ENCODE measurements at places on chromosomes 11 and 22.
A peak's percentile ranks its signal among the peaks of the same experiment; 100 is the strongest.

DNA sequence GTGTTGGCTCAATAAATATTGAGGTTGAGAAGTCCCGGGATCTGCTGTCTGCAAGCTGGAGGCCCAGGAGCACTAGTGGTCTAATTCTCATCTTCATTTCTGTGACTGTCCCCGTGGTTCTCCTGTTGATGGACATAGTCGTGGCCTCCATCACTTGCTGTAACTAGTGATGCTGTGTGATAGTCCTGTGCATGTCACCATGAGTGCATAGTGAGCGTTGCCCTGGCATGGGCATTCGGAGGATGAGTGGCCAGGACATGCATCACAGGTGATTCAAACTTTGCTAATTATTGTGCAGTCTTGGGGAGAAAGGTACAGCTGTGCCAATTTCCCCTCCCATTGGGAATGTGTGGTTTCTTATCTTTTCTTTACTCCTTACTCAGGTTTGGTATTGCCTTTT, 902.2 kb downstream of the BRD1 start:
- DNase-seq, result no peak

GRCh38 chr11:65776710-65777141, 4.0 kb downstream of the AP5B1 start:
- DNase-seq, result peak; percentile 54

DNA sequence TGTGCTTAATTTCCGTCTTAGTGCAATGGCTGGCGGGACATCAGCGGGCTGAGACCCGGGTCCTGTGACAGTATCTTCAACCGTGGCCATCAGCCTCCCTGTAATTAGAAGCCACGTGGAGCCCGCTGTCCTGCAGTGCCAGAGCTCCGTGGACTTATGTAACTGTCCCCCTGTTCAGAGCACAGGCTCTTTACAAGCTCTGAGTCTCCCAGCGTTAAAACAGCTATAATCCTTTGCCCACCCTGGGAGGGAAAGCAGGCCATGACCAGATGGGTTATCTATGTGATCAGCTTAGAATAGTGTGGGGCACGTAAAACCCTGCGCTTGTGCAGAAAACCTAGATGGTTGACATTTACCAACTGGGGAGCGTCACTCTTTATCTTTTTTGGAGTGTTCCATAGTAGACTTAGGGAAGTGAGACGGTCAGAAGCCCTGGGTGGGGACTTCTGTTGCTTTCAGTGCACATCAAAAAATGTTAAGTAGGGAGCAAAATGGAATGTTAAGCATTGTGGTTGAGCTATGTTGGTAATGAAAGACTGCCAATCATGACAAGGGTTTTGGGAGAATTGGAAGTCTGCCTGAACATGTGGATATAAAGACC, 103.5 kb upstream of the CADM1 start:
- no peak for DNase-seq

- DNase-seq, result no peak
These were observed 304.7 kb downstream of the NELL1 start for GRCh38 chr11:20973940-20974559.

DNA sequence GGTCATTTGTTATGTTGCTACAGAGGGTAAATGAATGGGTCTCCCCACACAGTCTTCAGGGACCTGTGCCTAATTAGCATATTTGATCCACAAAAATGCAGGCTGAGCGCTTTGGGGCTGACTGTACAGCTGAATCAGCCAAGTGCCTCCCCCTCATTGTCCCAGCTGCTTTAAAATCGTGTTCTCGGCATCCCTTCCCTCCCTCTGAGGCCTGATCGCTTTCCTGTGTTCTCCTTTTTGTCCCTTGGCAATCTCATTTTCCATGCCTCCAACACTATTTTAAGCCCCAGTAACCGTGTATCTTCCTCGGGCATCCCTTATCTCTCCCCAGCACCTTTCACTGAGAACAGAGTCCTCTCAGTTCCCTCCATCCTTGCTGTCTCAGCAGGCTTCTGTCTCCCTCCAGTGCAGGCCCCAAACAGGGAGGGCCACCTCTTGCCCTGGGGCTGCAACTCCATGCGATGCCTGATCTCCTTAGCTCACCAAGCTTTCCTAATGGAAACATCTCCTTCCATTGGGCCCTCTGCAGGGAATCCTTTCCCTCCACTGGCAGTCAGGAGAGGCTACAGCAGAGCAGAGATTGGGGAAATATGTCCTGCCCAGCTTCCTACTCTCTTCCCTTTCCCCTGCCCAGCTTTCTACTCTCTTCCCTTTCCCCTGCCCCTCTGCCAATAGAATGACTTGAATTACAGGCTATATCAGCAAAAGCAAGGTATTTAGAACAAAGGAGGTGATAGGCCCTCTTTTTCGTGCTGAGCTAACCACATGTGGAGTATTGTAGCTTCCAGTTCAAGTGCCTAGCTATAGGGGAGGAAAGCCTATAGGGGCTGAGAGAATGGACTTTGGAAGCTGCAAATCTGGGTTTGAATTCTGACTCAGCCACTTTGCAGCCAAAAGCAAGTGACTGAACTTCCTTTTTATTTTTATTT, 13.8 kb downstream of the UQCR10 start:
- DNase-seq, result peak; percentile 80

GRCh38 chr11:727859-728748, 19.2 kb upstream of the TALDO1 start:
- peak; percentile 94 for DNase-seq

DNA sequence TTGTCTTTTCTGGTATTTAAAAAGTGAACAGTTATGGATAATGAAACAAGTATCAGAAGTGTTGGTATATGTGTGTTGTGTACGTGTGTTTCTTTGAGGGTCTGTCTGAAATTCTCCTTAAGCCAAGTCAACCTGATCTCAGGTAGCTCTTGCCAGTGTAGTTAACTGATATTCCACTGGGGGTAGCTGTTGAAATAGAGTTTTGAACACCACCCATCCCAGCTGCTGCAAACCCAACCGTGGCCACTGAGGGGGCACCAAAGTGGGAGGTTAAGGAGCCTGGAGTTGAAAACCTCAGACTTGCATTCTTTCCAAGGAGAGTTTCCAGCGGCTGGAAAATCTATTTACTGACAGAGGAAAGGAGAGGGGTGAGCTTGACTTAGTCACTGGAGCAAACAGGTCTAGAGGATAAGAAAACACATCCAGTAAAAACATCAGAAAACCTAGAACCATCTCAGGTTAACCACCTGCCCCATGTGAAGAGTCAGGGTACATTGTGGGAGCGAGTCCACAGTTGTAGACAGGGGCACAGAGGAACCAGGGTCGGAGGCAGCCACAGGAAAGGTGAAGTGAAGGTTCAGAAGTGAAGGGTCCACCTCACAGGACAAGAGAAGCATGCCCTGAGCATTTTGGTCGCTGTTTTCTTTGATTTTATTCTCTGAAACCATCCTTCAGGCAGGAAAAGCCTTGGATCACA, 8.8 kb upstream of the CUL5 start:
- DNase-seq, result no peak

DNA sequence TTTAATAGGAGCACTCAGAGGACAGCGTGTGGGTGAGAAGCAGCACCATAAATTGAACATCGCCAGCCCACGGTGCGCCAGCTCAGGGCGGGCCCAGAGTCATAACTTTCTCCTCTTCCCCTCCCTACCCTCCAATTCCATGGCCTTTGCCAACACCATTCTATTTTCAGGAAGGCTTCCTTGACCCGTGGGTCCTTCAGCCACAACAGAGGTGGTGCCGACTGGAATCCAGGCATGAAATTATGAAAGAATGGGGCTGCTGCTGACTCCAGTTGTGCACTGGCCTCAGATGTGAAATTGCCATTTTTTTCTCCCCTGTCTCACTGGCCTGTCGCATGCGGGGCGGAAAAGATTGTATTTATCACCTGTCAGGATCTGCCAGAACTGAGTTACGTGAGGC, 345.9 kb downstream of the MIAT start:
- DNase-seq, result no peak

DNA sequence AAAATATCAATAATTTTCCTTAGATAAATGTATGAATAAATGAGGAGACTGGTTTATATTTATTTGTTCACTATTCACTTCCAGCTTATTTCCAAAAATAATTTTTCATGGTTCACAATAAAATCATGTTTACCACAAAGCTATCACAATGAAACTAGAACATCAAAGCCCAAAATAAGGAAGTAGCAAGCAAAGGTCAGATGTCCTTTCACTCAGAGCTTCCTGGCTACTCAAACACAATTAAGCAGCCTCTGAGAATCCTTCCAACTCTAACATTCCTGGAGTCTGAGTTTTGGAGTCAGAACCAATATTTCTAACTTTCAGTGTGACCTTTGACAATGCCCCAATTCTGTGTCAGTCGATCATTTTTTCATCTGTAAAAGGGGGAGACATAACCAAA, 527.0 kb downstream of the SOX6 start:
- no peak for DNase-seq

GRCh38 chr22:42955848-42956247, 59.1 kb downstream of the PACSIN2 start:
- no peak for DNase-seq

DNA sequence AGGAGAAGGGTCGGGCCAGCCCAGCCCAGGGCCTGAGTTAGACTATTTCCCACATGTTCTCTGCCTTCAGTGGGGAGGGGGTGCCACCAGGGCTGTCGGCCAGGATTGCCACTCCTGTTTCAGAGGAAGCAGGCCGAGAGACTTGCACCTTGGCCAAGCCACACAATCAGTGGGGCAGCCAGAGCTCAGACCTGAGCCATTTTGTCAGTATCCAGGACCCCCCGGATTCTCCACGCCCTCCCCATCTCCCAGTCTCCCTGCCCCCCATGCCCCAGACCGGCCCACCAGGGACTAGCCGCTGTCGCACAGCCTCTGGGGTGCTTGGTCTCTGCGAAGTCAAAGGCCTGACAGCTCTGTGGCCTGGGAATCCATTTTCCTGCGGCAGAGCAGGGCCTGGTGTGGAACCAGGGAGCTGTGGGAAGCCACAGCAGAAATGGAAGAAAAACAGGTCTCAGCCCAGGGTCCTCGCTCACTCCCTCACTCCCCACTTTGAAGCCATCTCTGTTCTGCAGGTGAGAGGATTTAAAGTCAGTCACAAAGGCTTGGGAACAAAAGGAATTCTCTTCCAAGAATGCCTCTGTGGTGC, 25.5 kb upstream of the MGAT3 start:
- no peak for DNase-seq

DNA sequence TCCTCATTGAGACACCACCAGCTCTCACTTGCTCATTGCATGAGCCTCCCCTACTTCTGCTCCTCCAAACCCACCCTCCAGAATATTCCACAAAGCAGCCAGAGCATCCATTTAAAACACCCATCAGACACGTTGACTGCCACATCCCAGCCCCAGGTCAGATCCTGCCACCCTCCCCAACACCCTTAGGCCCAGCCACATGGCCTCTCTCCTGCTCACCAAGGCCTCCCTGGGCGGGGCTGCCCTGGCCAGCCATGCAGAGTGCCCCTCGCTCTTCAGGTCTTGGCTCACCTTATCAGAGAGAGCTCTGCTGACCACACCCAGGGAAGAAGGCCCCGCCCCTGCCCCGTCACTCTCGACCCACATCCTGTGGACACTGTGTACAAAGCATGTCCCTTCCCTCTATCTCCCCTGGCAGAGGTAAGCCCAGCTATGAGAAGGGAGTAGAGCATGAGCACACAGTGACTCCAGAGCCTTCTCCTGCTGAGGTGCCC, 106.8 kb downstream of the MICAL3 start:
- no peak for DNase-seq

DNA sequence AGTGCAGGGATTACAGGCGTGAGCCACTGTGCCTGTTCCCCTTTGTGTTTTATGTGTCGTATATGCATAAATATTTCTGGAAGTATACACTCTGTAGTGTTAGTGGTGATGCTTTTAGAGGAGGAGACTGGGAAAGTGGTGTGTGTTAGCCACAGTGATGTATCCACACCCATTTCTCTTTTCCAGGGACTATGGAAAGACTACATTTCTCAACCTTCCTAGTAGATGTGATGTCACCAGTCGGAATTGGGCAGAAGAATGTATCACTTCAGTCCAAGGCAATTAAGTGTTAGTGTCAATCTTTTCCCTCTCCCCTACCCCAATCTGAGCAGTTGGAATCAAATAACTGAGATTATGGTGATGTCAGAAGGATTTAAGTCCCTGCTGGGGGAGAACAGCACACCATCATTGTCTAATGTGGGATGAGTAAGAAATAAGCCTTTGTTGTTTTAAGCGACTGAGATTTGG, 5.8 kb upstream of the ATG16L2 start:
- DNase-seq, result no peak

GRCh38 chr11:65060913-65061408, 2.6 kb upstream of the NAALADL1 start:
- DNase-seq, result no peak

- DNase-seq, result peak; percentile 52
These were observed 15.2 kb downstream of the PIM3 start for GRCh38 chr22:49975543-49976389.

- no peak for DNase-seq
These were observed 31.3 kb upstream of the DGKZ start for GRCh38 chr11:46315783-46316563.

DNA sequence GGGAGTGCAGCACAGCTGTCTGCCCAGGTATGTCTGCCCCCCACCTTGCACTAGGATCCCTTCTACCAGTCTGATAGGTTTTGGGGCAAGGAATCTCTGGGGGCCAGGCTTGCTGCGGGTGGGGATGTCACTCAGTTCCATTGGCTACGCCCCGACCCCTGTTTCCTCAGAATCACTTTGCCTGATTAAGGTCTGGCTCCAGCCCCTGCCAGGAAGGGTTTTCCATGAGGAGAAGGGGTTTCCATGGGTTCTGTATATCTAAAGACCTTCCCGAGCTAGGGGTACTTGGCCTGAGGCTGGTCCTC, 14.0 kb downstream of the OTOG start:
- DNase-seq, result no peak

DNA sequence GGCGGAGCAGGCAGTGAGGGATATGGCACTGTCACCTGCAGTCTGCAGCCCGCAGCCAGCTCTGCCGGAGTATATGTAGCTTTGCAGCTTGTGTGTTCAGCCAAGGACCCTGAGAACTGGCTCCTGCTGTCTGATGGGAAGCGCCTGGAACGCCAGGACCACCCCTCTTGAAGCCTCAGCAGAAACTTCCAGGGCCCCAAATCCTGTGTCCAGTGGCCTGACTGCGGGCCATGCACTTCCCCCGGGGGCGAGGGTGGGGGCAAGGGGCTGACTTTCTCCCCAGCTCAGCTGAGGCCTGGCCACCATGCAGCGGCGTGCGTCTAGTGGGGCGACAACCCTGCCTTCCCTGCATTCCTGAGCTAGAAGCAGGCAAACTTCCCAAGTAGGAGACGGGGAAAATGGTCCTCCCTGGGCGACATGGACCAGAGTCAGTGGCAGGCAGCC, 32.3 kb downstream of the PISD start:
- DNase-seq, result no peak

- no peak for DNase-seq
These were observed 435.4 kb downstream of the BRD1 start for GRCh38 chr22:49392247-49392646.

DNA sequence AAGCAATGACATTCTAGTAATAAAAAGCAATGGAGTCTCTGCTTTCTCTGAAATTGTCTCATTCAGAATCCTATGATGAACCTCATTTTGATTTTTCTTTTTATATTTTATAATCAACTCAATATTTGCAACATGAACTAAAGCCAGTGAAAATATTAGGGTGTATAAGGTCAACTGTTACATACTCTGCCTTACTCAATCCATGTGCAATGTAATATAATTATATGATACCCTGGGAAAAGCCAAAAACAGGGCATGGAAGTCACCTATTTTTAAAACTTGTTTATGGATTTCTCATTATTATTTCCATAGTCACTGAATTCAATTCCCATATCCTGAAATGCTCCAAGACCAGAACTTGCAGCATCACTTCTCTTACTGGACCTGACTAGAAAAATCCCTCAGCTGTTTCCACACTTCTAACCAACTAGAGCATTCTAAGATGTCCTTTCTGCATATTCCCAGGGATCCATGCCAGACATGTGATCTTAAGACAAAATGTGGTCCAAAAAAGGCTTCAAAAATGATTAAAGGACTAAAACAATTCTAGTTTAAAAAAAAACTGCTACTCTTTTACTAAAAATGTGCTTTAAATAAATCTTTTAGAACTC, 97.3 kb downstream of the GUCY1A2 start:
- no peak for DNase-seq

Measured in PC-9 (cell line).